Stimulated activated CD8-positive, alpha-beta memory T cell treated with anti-CD3 and anti-CD28 coated beads, Interleukin-15, amount 100 ng/mL, for 4 hours (primary cell): ENCODE measurements at places on chromosomes 16 and 17.

- DNase-seq: no peak
Measured at GRCh38 chr17:13413001-13413400, 188.7 kb downstream of the HS3ST3A1 start.

DNA sequence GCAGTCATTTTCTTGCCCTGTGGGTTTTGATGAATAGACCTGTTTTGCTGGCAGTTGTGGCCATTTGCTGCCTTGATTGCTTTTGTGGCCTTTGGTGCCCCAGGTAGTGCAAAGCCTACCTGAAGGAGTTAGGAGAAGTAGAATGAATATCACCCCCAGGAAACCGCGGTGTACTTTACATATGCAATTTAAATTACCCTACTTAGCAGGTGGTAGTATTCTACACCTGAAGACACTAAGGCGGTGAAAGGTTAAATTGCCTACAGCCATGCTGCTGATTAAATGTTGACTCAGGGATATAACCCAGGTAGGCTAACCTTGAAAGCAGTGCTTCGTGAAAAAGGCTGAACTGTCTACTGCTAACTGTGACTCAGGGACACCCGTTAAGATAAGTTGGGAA lies 27.2 kb upstream of the WWOX start:
- DNase-seq: no peak

DNA sequence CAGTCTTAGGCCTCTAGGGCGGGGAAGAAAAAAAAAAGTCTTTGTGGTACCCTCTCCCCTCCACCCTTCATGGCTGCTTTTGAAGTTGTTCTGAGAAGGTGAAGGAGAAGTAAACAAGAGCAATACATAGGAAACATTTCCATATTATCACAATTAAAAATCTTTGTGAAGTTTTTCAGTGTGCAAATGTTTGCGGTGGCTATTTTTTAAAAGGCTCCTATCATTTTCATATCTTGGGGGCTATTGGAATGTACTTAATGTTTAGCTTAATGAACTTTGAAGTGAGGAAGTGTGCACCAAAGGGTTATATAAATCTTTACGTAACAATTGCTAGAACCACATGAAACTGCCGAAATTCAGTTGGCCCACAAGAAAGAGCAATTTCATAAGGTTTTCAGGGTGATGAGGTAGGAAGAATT lies 7.6 kb downstream of the NOL11 start:
- no peak for DNase-seq

- DNase-seq: no peak
Measured at GRCh38 chr17:38730526-38731379, 612 bp downstream of the CISD3 start.

GRCh38 chr17:48613862-48614694 lies 1.0 kb downstream of the HOXB8 start:
- DNase-seq: no peak

GRCh38 chr16:63628812-63629211 lies 1493.1 kb downstream of the CDH11 start:
- DNase-seq: no peak

DNA sequence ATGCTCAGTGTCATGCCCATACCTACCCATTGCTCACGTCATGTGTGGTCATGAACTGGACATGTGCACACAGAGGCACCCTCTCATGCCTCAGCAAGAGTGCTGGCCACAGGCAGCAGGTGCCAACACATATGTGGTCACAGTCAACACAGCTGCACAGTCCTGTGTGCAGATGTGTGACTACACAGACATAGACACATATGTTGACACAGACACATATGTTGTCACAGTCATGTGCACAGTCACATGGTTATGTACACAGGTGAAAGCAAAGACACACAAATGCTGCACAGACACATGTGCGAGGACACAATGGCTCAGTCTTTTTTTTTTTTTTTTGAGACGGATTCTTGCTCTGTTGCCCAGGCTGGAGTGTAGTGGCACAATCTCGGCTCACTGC lies 11.3 kb downstream of the SLC4A1 start:
- DNase-seq: no peak

DNA sequence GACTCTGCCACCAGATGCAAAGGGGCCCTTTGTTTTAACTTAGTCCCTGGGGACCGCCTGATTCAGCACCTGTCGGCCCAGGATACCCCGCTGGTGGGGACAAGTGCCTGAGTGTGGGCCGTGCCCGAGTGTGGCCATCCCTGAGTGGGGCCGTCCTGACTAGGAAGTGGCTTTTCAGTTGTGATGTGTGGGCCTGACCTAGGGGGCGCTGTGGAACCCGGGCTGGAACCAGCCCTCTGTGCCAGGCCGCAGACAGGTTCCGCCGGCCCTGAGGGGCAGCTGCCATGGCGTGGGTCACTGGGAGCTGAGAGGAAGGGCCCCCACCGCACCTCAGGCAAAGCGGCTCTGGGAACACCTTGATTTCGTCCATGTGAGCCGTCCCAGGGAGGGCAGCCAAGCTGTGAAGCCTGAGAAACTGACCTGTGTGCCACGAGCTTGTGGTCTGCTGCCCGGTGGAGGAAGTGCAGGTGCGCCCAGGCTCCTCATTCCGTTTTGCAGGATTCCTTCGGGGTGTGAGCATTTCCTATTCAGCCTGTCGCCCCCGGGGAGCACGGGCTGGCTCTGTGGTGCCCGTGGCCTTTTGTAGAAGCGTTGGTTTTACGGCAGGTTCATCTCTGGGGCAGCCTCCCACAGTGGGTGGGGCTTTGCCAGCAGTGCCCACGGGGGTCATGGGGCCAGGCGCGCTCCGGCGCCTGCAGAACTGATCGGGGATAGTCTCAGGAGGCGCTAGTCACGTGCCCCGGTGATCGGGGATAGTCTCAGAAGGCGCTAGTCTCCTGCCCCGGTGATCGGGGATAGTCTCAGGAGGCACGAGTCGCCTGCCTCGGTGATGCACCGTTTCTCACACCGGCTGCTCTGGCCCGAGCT lies 5.3 kb downstream of the RPL13 start:
- DNase-seq: no peak

GRCh38 chr17:70168044-70168976 lies 1.0 kb upstream of the KCNJ2 start:
- DNase-seq: no peak

GRCh38 chr16:10838621-10839278 lies 20.2 kb upstream of the TVP23A start:
- no peak for DNase-seq

DNA sequence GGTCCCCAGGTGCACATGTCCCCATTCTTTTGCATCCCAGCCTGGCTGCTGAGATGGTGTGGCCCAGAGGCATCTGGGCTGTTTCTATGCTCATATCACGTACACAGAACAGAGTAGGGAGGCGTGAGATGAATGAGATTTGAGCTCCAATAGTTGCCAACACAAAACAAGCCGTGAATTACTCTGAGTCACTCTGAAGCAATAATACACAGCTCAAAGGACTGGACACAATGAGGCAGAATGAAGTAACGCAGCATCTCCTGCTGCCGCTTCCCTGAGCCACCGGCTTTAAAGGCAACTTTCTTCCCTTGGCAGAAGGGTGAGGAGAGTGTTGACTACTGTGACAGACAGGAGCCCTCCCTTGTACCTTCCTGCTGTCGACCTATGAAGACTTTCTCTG lies 33.9 kb upstream of the CLEC18B start:
- DNase-seq: no peak

- DNase-seq: no peak
Measured at GRCh38 chr17:4956493-4957061, 5.7 kb downstream of the ENO3 start.

GRCh38 chr17:45839442-45839841 lies 5.2 kb upstream of the SPPL2C start:
- DNase-seq: no peak

DNA sequence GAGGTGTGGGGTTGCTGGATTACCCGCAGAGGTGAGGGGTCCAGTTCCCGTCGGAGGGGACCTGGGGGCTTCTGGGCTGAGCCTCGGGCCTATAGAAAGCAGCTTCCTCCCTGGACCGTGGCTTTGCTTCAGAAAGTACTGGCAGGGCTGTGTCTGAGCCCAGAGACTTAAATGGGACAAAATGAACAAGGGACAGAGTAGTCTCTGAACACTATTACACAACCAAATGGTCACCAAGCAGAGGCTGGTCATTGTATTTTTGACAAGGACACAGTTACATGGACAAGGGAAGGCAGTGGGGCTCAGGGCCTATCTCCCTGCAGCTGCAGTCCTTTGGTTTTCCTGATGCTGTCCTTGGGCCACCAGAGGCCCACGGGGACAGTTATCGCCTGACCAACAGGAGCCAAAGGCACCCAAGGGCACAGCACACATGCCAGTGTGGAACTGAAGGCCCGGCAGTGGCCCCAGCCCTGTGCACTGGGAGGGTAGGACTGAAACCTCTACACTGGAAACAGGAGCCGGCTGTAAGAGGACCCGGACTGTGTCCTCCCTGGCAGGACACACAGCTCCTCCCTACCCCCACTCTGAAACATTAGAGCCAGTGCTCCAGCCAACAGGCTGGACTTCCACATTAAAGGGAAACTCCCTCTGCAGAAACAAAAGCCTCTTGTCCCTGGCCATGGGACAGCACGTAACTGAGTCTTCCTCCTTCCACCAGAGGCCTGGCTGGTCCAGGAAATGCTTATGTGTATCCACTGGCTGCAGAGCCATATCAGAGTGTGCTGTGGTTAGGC lies 26.0 kb upstream of the ERN1 start:
- no peak for DNase-seq
